Stimulated activated CD4-positive, alpha-beta T cell treated with anti-CD3 and anti-CD28 coated beads, TNF-alpha, amount 100 ng/mL, for 48 hours (primary cell): ENCODE measurements at places on chromosomes 1 and 21.

DNA sequence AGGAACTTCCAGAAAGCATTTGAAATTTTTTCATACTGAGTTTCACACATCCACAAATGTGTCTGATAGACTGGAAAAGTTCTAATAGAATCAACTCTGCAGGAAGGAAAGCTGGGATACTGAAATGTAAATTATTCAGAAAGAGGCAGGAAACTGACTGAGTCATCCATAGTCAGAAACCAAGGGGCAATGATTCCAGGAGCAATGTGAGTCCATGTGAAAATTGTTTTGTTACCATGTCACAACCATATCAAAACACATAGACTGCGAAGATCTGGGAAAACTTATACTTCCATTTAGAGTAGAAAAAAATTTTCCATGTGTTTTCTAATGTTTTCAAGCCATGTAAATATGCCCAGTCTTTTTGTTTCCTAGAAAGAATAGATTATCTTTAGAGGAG, 142.3 kb upstream of the TMPRSS15 start:
- no peak for DNase-seq

DNA sequence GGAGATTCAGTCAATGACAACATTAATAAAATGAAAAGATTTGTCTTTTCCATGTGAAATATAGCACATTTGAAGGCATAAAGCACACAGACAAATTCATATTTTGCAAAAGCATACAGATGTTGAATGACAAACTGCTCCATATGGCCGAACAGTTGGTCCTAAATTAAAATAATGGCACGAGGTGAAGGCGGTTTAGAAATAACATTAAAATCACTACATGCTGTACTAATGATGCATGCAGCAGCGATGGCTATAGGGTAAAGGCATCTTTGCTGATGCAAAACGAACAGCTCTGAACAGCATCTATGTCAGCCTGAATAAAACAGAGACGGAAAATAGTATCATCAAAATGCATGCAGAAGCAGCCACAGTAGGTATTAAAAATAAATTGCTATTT, 102.6 kb downstream of the TTLL7 start:
- no peak for DNase-seq

DNA sequence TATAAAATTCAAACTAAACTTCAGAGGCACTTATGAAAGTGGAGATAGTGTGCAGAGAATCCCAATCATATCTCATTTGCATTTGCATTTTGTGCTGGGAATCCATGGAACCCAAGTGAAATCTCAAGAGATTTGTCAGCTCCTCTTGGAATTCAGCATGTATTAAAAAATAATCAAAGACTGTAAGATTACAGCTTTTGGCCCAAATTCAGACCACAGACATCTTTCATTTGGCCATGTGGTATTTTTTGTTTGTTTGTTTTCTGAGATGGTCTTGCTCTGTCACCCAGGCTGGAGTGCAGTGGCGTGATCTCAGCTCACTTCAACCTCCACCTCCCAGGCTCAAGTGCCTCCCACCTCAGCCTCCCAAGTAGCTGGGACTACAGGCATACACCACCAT, 3.8 kb upstream of the CACYBP start:
- no peak for DNase-seq

DNA sequence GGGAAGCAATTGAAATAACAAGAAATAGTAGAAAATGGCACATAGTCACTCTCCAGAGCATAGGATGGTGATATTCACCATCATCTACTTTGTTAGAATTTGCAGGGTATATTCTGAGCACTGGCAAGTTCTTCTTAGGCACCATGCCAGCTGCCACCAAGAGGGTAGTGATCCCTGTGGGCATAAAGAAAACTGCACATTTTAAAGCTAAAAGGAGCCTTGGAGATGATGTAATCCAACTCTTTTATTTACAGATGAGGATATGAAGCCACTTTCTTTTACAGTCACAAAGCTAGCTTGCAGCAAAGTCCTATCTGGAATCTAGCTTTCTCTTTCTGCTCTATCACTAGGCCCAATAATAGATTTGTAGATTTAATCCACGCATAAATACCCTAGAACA, 69.0 kb downstream of the PTGER3 start:
- no peak for DNase-seq

GRCh38 chr1:90411185-90411584, 305.9 kb downstream of the BARHL2 start:
- no peak for DNase-seq

GRCh38 chr1:223264983-223265908, 98.7 kb downstream of the SUSD4 start:
- DNase-seq = no peak

GRCh38 chr1:222734740-222735139, 2.3 kb upstream of the FAM177B start:
- DNase-seq = no peak

DNA sequence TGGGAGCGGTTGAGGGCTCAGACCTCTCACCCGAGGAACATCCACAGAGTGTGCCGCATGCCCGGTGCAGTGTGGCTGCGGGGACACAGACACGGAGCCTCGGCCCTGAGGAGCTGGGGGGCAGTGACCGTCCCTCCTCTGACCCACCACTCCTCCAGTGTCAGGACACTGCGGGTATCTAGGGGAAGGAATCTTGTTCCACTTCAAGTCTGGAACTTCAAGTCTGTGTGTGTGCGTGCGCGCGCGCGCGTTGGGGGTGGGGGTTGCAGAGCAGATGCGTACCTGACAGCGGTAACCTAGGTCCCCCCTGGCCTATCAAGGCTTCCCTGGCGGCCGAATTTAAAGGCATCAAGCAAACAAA, 17.3 kb downstream of the PCSK9 start:
- no peak for DNase-seq

DNA sequence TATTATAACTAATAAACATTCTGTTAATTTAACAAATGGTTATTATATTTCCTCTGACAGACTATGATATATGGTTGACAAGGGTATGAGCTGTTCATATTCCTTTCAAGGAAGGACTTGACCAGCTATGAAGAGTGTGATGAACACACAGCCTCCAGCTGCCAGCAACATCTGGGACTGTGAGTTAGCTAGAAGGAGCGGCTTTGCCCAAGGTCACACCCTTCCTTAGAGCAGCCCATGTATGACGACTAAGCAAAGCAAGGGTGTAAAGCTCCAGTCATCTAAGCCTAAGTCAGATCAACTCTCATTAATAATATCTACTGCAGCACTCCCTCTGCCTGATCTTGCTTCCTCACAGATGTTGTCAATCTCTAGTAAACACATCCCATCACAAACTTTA, 355.4 kb downstream of the PLPP3 start:
- no peak for DNase-seq

GRCh38 chr1:46527474-46528296, 23.8 kb downstream of the KNCN start:
- peak; percentile 76 for DNase-seq

DNA sequence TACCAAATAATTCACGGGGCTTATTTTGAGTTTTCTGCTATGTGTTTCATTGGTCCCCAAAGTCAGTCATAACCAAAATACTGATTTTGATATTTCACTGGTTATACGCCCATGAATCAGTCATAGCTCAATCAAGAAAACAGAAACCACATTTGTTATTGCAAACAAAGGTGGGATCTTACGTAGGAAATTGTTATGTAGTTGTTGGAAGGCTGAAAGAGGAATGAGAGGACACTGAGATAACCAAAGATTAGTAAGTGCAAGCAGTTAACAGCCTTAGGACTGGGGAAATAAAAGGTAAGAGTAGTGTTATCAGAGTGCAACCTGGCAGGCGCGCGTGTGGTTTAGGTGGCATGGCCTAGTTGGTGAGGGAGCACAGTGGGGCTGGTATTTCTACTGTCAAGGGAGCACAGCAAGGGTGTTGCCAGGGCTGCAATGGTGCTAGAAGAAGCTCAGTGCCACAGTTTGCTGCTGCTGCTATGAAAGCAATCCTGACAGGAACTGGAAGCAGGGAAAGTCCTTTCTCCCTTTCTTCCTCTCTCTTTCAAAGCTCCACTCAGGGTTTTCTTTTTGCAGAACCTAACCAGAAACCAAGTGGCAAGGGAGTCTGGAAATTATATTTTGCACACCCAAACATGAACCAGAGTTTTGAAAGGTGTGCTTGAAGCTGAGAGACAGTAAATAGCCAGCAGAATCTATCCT, 33.7 kb downstream of the RTCA start:
- no peak for DNase-seq

DNA sequence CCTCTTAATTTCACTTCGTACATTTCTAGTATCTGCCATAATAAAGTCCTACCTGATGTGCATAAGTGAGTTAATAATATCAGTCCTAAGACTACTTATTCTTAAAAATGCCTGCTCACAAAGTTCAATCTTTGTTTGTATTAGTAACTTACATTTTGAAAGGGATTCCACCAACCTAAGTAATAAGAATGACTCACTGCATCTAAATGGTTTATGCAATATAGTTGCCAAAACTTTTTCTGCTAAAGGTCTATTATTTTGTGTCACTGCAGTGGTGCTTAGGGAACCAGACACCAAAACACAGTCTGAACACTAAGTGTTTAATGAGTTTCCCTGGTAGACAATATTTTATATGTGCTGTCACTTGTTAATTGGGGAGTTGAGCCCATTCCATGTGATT, 1.8 kb downstream of the ZNF669 start:
- no peak for DNase-seq

GRCh38 chr1:24289937-24290595, 29.1 kb upstream of the GRHL3 start:
- no peak for DNase-seq

DNA sequence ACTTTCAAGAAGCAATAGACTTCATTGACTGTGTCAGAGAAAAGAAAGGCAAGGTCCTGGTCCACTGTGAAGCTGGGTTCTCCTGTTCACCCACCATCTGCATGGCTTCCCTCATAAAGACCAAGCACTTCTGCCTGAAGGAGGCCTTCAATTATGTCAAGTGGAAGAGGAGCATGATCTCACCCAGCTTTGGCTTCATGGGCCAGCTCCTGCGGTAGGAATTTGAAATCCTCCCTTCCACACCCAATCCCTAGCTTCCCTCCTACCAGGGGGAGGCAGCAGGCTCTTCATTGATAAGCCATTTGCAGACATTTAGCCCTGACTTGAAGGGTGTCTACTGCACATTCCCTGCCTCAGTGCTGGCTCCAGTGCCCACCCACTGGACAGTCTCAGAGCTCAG, 84.3 kb upstream of the RHOU start:
- no peak for DNase-seq
